ENCODE measurements at places on chromosomes 1 and 21.

GRCh38 chr1:64242895-64243756, 39.7 kb downstream of the UBE2U start:
- DNase-seq, result no peak

DNA sequence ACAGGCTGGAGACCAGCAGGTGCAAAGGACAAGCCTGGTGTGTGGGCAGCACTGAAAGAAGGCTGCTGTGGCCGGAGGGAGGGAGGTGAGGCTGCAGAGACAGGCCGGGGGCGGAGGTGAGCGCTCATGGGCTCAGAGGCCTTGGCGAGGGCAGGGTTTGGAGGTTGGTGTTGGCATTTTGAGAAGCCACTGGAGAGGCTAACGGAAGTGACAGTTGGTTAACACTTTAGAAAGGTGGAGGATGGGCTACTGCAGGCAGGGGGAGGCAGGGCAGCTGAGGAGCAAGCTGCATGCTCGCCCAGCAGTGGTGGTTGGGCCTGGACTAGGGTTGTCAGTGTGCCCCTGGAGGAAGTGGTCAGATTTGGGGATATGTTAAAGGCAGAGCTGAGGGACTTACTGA, 37.5 kb downstream of the QSOX1 start:
- DNase-seq, result no peak

DNA sequence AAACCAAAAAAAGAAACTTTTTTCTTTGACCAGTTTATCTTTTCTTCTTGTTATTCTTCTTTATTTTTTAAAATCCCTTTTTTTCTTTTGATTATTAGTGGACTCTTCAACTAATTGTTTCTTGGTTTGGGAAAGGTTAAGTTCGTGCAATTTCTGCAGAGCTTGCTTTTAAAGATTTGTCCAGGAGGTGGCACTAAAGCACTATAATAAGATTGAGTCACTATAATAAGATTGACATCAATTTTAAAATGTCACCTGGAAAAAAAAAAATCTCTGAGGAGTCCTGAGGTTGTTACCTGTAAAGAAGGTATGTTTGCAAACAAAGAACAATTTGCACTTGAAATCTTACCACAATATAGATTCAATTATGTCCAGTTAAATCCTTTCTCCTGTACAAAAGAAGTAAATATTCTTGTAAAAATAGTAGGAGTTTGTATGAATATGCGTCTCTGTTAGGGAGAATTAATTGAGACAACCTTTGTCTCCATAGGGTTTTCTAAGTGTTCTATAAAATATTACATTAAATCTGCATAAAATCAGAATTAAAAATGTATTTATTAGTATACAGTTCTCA, 166.7 kb downstream of the ADGRL4 start:
- peak; percentile 16 for DNase-seq

- no peak for DNase-seq
Observed at GRCh38 chr1:96971439-96971838, 249.9 kb downstream of the PTBP2 start.

GRCh38 chr1:192943108-192943507, 116.1 kb downstream of the UCHL5 start:
- DNase-seq, result no peak

DNA sequence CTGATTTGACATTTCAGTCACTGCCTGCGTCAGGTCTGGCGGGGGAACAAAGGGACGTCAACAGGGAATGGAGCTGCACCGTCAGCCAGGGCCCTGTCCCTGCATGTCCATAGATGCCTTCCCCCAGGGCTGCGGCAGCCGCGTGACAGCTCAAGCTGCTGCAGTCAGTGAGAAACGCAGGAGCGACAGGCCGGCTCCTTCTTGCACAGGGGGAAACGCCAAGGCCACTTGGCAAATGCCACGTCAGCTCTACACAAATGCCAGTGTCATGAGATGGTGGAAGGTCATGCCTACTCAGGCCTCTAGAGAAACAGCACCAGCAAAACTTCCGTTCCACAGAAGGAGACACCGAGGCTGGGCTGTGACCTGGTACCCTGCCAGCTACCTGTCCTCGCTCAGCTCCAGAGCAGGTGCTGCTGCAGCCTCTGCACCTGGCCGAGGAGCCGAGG, 37.7 kb downstream of the SYF2 start:
- no peak for DNase-seq

- DNase-seq, result no peak
Observed at GRCh38 chr21:26887251-26887650, 42.0 kb upstream of the ADAMTS1 start.

GRCh38 chr1:214476229-214476985, 75.0 kb downstream of the PTPN14 start:
- no peak for DNase-seq
